Stimulated activated CD4-positive, alpha-beta T cell treated with anti-CD3 and anti-CD28 coated beads, Interleukin-12 subunit alpha, Interleukin-12 subunit beta, amount 100 ng/mL, for 24 hours (primary cell): ENCODE measurements at places on chromosomes 4 and X.

DNA sequence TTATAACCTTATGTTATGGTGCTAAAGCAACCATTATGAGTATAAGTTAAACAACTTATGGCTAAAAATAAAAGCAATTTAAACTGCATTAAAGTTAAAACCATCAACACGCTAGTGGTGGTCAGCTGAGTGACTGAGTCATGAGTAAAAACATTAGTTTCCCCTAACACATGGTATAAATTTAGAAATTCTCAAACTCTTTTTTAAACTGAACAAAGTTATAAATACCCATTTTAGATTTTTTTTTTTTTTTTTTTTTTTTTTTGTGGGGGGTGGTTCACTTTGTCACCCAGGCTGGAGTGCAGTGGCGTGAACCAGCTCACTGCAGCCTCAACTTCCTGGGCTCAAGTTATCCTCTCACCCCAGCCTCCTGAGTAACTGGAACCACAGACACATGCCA lies 5.4 kb upstream of the BBS7 start:
- DNase-seq = no peak

DNA sequence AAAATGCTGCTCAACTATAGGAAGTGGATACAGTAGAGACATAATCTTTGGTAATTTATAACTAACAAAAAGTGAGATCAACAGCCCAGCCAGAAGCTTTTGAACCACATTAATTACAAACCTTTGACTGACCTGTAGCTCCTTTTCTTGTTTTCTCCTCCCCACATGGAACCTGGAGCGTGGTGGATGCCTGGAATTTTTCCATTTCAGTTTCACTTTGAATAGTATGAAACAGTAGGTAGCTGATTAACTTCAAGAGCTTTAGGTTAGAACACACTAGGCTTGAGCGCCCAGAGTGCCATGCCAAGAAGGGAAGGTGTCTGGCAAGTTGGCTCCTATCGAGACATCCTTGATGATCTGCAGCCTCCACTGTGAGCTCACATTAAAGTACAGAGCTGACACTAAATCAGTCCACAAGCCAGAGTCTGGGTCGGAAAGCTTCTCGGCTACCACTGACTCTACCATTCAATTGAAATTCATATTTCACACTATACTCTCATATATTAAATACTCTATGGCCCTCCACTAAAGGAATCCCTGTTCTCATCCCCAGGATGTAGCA lies 143.4 kb downstream of the GLRA2 start:
- DNase-seq = no peak

- no peak for DNase-seq
Measured at GRCh38 chr4:47432749-47433148, 30.8 kb downstream of the COMMD8 start.

DNA sequence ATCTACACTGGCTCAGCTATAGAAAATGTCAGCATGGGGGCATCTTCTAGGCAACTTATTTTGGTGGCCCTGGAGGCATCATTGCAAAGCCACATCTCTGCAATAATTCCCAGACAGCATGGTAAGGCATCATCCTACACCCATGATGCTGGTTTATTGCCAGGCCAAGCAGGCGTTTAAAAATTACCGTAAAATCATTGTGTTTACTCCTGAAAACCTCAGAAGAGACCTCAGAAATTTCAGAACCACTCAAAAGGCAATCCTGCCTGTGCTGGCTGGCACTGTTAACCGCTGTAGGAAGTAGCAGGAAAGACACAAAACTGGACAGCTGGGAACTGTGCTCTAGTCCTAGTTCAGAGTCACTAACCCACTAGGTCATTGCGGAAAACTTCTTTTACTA lies 63.2 kb downstream of the MID1 start:
- no peak for DNase-seq

GRCh38 chr4:113513382-113513781 lies 248.2 kb downstream of the CAMK2D start:
- no peak for DNase-seq

DNA sequence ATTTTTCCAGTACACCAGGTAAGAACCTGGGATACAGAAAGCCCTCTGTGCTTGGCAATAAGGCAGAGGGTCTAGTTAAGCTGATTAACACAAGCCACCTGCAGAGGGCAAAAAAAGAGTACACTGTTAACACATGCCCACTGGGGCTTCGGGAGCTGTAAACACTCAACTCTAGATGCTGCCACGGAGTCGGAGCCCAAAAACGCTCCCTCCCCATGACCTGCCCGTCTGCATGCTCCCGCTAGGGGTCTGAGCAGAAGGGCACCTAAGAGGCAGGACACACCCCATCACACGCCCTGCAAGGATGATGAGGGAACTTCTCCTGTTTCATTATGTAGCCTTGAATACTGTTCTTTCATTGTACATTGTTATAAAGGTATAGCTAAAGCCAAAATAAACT lies 715.6 kb upstream of the AADAT start:
- no peak for DNase-seq

GRCh38 chrX:17294561-17294960 lies 80.4 kb upstream of the NHS start:
- DNase-seq = no peak

DNA sequence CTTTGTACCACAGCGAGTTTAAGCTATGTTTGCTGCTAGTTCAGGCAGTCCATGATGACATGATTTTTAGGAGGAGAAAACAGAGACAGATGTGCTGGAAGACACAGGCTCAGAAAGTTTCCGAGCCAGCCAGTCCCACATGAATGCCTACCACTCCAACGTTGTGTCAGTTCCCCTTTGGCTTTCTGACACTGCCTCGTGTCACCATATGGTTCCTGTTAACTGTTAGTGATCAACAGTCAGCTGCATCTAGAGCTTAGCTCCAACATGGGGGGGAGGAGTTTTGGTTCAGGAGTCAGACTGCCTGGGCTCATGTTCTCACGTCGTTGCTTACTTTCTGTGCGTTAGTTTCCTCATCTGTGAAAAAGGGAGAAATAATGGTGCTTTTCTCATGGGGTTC lies 343.7 kb downstream of the MID1IP1 start:
- no peak for DNase-seq

DNA sequence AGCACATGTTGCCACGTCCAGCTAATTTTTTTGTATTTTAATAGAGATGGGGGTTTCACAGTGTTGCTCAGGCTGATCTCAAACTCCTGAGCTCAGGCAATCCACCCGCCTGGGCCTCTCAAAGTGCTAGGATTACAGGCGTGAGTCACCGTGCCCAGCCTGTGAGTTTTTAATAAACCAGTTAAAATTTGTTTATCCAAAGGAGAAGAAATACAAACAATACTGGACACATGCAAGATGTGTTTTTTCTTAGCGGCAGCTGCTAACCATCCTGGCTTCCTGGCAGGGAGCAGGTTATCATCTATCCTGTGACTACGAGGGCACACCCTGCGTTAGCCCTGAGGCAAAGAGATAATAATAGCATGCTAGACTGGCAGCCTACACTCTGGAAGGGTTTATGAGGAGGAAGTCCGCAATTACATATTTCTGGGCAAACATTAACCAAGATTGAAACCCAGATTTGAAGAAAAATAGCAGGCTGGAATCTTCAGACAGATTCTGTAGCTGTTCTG lies 191.4 kb downstream of the SPRY1 start:
- DNase-seq = no peak

GRCh38 chrX:153801669-153802068 lies 7.2 kb downstream of the SSR4 start:
- DNase-seq = no peak

DNA sequence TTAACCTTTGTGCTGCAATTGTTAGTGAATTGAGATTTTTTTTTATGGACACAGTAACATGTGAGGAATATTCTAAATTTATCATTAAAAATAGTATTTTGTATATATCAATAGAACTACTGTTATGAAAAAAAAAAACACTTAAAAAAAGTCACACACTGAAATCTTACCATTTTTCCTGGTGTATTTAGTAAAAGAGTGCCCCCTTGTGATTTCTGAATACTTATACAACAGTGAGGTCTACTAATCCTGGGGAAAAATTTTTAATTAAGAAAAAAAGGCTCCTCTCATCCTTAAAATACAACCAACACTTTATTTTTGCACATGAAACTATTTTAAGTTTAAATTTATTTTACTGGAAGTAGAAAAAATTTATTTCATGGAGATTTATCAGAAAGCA lies 56.4 kb upstream of the SPOCK3 start:
- no peak for DNase-seq

DNA sequence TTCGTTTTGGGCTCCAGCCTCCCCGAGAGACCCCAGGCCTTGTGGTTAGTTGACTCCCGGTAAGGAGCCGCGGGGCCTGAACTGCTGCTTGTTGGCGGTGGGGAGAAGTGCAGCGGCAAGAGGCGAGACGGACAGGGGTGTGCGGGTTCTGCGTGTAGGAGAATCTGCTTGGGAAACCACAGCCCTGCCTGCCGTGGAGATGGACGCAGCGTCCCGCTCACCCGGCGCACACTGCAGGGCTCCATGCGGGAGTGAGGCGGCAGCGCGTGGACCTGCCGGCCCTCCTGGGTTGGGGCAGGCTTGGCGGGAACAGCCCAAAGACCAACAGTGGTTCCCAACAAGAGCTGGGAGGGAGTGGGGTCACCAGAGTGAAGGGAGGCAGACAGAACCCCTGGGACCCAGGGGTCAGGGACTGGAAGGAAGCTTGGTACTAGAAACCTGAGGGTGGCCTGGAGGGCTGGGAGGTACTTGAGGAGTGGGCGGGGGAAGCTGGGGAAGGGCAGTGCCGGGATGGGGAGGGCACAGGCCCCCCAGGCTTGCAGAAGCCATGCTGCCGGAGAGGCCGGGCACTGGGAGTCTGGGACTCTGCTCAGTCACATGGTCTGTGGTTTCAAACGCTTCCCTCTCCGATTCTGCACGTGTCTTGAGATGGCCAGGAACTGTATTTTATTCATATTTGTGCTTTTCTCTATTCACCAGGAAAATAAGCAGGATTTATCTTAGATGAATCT lies 70.8 kb downstream of the RGS12 start:
- no peak for DNase-seq

DNA sequence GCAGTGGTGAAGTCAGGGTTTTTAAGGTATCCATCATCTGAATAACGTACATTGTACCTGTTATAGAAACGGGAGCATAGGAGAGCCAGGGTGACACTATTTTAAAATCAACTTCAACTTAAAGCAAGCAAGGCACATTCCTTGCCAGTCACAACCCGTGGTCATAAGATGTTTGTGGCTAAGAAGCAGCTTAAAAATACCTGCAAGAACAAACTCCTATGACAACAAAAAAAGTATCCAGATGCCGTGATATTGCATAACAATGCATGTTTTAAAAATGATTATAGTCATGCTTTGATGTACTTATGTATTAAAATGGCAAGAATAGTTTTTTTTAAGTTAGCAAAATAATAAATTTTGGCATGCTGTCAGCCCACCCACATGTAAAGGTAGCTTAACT lies 16.5 kb upstream of the SYNPO2 start:
- DNase-seq = no peak

DNA sequence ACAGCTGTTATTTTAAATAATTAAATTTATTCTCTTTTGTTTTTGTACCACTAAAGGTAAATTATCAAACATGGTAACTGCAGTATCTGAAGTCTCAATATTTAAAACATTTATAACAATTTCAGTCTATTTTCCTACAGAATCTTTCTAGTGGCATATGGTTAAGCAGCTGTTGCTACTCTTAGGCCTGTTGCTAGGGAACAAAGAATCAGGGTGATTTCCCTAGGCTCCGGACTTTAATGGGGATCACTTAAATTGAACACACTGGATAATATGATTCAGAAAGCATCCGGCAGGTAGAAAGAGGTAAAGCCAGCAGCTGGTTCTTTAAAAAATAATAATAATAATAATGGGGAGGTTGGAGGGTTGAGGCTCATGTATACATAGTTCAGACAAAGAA lies 17.6 kb downstream of the FBXO8 start:
- DNase-seq = no peak

GRCh38 chr4:40962551-40963180 lies 212.9 kb downstream of the NSUN7 start:
- no peak for DNase-seq

- no peak for DNase-seq
Measured at GRCh38 chr4:96916711-96917110, 1076.8 kb downstream of the PDHA2 start.
